ENCODE measurements at places on chromosomes 13 and 19.

GRCh38 chr19:3477951-3478350 lies 2.4 kb downstream of the SMIM24 start:
- peak; percentile 31 for DNase-seq

GRCh38 chr13:31282741-31283455 lies 83.1 kb downstream of the B3GLCT start:
- peak; percentile 2 for DNase-seq

GRCh38 chr13:105519771-105520170 lies 1015.7 kb downstream of the EFNB2 start:
- DNase-seq: no peak

DNA sequence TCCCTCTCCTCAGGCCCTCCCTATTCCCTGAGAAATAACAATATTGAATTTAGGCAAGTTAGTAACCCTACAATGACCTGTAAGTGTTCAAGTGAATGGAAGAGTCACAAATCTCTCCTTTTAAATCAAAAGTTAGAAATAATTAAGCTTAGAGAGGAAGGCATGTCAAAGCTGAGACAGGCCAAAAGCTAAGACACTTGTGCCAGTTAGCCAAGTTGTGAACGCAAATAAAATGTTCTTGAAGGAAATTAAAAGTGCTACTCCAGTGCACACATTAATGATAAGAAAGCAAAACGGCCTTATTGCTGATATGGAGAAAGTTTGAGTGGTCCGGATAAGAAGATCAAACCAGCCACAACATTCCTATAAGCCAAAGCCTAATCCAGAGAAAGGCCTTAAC lies 120.9 kb downstream of the RBM26 start:
- no peak for DNase-seq

DNA sequence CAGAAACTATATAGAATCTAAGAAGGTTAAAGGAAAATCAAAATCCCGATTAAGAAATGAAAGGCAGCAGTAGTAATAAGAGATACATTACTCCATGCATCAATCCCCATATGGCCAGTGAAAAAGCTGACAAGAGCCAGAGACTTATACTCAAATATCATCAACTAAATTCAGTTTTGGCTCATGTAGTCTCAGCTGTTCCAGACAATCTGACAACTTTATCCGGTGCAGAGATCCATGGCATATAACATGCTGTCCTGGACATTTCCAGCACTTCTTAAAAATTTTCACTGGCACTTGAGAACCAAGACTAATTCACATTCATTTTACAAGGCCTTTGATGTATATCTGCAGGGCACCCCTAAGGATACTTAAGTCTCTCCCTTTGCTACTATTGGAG lies 255.7 kb upstream of the KLHL1 start:
- DNase-seq: no peak

DNA sequence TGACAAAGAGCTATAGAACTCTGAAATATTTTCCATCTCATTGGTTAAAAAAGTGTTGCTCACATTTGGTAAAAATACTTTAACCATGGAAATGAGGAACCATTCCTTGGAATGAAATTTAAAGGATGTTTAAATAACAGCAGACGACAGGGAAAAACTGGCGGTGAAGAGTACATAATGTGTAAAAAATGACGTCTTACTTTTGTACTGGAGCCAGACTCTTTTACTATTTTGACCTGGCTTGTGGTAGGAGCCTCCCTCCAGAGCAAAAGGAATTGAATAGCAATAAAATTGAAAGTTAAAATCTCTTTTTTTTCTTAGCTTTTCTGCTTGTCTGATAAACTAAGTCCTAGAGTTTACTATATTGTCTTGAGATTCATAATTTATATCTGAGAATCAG lies 426.2 kb upstream of the KLHL1 start:
- no peak for DNase-seq

- no peak for DNase-seq
Observed at GRCh38 chr19:30152510-30153291, 210.7 kb downstream of the URI1 start.

GRCh38 chr19:4069331-4069959 lies 2.7 kb upstream of the ZBTB7A start:
- DNase-seq: peak; percentile 69

DNA sequence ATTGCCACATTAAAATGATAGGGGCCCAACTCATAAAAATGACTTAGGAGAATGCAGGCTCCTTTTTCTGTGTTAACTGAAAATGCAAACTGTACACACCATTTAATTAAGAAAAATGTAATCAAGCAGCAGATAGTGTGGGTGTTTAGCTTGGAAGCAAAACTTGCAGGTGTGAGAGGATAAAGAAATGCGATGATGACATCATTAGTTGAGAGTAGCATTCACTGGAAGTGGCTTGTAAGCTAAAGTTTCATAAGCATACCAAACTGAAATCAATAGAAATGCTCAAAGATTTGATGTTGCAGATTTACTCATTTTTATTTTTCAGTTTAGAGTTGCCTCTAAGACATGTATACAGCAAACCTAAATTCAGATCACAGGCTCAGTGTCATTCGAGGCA lies 86.6 kb downstream of the PRR20E start:
- no peak for DNase-seq

GRCh38 chr19:2230807-2231533 lies 5.2 kb downstream of the PLEKHJ1 start:
- DNase-seq: no peak

DNA sequence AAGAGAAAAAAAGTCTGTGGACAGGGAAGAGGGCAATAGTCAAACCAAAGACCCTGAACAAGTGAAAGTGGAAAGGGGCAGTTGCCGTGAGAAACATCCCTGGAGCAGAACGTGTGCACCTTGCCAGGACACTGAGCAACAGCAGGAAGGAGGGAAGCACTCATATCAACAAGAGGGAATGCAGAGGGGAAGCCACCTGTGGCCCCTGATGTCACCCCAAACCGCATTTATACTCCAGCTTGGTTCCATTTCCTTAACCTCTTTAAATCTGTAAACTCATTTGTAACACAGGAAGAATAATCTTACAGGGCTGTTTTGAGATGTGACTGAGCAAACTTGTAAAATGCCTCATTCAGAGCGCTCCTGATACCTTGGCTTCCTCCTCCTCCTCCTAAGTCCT lies 698.8 kb downstream of the DIAPH3 start:
- DNase-seq: no peak

DNA sequence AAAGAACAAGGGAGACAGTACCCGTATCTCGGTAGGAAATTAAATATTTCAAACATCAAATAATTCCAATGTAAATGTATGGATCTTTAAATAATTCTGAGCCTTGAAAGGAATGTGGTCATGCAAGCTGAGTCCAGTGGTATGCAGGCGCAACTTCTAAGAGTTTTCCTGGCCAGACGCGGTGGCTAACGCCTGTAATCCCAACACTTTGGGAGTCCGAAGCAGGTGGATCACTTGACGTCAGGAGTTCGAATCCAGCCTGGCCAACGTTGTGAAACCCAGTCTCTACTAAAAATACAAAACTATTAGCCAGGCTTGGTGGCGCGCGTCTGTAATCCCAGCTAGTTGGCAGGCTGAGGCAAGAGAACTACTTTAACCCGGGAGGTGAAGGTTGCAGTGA lies 1.1 kb upstream of the ZNF845 start:
- DNase-seq: no peak

DNA sequence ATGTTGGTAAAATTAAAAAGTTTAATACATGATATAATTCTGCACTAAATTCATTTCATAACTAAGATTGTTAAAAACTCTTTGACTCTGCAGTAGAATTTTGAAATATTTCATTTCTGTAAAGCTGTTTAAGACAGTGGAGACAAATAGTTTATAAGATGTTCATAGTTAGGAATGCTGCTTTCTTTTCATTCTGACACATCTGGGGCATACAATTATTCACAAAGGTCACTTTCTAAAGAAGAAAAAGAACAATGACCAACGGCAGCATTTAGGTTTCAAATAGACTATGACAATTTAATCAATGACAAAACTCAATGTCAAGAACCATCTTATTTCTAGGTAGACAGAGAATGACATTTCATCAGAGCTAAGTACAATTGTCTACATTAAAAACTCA lies 1422.1 kb downstream of the PCDH9 start:
- no peak for DNase-seq

- no peak for DNase-seq
Observed at GRCh38 chr13:20671789-20672188, 31.7 kb upstream of the IL17D start.

- DNase-seq: no peak
Observed at GRCh38 chr13:61192826-61193225, 222.8 kb downstream of the PCDH20 start.

DNA sequence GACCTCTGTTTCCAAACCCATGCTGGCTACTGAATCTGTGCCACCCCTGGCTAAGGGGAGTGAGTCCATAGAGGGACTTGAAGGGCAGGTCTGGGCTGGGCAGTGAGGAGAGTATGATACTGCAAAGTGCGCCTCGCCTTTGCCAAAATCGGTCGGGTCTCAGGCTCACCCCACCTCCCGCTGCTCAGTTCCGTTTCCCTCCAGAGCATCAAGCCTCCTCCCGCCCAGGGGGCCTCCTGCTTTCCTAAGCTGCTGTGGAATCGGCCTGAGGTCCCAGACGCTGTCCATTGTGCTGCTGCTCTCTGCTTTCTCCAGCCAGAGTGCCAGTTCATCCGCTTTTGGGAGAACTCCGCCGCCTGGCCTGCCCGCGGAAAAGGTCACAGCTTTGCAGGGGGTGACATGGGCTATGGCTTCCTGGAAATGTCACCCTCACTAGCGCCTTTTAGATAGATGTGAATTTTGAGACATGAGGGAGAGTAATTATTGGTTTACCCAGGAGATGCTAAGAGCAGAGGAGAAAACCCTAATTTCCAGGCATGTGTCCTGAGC lies 1418.4 kb downstream of the UQCRFS1 start:
- DNase-seq: no peak

DNA sequence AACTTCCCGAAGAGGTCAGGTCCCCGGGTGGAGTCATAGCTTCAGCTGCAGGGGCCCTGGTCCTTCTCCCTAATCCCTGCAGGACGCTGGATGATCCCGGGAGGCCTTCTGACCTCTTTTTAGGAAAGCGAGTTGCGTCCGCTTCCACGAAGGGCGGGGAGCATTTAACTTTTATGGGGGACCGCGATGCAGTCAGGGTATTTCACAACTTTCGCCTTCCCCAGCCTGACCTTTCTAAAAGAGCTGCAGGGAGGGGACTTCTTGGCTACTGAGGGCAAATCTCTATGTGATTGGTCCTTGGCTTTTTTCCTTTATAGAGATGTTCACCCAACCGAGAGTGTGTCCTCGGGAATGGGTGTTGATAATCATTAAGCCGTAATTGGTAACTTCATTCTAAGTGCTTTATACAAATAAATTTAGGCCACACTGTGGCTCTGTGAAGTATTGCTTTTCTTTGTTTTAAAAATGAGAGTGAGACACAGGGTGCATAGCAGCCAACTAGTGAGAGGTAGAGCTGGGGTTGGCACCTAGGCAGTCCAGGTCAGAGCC lies 778 bp downstream of the ZNF230 start:
- peak; percentile 37 for DNase-seq

DNA sequence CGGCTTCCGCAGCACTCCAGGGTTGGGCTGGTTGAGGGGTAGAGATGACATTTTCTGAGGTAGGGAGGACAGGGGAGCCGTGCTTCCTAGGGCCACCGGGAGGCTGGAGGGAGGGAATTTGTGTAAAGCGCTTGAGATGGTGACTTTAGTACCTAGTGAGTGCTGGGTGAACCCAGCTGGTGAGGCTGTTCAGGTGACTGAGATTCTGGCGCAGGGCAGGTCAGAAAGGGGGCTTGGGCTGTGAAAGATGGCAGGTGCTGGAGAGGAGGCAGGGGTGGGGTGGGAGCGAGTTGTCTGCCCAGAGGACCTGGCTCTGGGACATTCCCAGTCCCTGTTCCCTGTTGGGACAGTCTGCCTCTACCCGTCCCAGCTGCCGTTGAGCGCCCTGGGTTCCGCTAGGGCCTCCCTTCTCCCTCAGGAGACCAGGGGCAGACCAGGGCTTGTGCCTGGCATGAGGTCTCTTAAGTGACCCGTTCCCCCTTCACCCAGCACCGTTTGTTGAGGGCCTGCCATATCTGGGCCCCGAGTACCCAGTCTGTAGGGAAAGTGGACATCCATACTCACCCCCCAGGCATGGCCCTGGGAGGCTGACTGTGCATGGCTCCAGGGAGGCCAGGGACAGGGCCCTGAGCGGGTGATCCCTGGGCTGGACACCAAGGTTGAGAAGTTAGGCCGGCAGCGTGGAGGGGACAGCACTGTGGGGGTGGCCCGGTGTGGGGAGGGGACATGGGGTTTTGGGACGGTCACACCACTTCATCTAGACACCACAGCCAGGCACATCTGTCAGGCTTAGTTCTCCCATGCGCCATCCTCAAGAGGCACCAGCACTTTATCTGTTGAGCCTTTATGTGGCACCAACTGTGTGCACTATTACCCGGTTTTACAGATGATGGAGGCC lies 5.0 kb downstream of the PTOV1 start:
- no peak for DNase-seq

DNA sequence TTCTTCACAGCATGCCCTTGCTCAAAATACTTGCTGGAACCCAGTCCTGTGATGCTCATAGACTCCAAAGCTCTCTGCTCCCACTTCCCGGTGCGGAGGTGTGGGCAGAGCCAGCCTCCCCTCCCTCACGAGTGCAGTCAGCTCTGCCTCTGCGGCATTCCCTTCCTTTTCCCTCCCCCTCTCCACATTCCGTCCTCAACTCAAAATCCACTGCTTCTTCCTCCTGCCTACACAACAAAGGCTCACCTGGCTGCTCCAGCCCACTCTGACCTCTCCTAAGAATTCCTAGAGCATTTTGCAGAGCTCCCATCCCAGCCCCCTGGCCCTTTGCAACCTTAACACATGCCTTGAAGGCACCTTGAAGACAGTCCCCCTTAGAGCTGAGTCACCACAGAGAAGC lies 527.9 kb downstream of the MYO16 start:
- no peak for DNase-seq
